ENCODE measurements at places on chromosomes 2 and 18.

GRCh38 chr2:163990541-163990940 is 254.7 kb upstream of the FIGN start:
- DNase-seq, result no peak

- DNase-seq, result no peak
These were observed 154.6 kb upstream of the REV1 start for GRCh38 chr2:99644419-99644787.

GRCh38 chr2:43220760-43221123 is 5.7 kb downstream of the ZFP36L2 start:
- DNase-seq, result no peak

GRCh38 chr2:69985688-69986087 is 24.3 kb upstream of the ASPRV1 start:
- DNase-seq, result peak; percentile 13

DNA sequence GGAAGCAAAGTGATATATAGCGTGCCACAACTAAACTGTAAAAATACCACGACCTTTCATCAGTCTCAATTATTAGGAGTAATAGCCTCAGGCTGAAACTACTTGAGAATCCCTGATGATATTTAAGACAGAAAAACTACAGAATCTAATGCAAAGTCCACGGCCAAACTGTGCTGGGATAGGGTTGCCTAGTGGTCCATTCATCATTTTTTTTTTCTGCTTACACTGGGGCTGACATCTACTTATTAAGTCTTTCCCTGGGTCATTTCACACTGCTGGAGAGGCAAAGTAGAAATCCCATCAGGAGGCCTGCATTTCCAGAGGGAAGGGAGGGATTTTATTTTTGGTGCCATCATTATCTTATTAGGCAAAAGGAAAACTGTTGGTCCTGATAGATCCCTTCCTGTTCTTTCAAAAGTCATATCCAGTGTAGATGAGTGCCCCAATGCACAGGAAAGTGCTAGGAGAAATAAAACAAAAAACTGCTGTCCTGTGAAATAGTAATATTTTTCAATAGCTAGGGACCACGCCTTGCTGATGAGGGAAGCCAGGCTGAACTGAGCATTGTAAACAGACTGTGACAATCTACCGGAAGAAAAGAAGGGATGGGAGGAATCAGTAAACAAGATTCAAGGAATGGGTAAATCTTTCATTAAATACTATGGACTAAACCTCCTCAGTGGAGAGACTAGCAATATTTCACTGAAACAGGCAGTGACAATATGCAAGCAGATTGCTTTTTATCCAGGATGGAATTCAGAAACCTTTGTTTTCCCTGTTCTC is 644.3 kb downstream of the IRS1 start:
- no peak for DNase-seq

DNA sequence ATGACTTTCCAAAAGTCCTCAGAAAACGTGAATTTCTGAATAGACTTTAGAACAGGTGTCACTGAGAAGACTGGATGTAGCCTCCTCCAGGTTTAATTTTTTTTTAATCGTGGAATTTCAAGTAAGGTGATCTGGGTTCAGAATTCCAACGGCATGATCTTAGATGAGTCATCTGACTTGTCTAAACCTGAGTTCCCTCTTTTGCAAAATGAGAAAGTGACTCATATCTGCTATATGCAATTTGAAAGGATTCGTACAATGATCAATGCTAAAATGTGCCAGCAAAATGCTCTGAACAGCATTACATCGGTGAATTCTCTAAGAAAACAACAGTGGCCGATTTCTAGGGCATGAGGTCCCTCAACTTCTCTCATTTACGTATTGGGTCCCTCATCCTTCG is 69.1 kb upstream of the ZNF516 start:
- no peak for DNase-seq

- no peak for DNase-seq
These were observed 39.3 kb downstream of the KCNIP3 start for GRCh38 chr2:95336406-95336805.

DNA sequence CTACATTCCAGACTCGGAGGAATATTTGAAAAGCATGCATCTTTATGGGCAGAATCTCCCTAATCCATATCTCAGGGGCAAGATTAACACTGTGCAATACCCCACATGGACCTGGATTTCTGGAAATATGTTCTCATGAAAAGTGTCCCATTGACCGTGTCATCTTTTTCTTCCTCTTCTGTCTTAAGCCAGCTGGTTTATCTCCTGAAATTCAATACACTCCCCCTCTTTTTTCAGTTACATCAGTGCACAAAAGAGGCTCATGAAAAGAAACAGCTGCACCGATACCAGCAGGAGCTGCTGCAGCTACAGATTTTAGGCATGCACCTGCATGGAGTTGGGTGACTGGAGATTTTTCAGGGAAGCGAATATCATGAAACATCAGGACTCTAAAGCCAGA is 117.2 kb downstream of the SLC4A3 start:
- no peak for DNase-seq

- no peak for DNase-seq
These were observed 14.4 kb upstream of the VRK2 start for GRCh38 chr2:58032016-58032763.

- DNase-seq, result no peak
These were observed 145.2 kb upstream of the COPS8 start for GRCh38 chr2:236940497-236940896.

- no peak for DNase-seq
These were observed 148.1 kb downstream of the EML6 start for GRCh38 chr2:54871457-54872107.

GRCh38 chr2:105235388-105236059 is 6.0 kb upstream of the GPR45 start:
- DNase-seq, result peak; percentile 49

DNA sequence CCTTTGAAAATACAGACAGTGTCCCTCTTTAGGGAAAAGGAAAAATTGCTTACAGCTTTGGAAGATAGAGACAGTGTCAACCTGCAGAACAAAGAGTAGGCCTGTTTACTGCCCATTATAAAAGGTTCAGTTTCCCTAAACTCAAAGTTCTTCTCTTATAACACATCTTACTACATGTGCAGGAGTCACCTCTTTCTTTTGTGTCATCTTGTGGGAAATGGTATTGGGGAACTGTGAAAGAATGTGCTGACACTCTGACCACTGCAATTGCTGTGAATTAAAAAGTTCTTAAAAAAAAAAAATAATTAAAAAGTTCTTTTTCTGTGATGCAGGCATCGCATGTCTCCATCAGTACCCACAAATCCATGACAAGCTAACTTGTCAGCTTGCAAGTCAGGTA is 2.9 kb upstream of the ITGB6 start:
- DNase-seq, result no peak

DNA sequence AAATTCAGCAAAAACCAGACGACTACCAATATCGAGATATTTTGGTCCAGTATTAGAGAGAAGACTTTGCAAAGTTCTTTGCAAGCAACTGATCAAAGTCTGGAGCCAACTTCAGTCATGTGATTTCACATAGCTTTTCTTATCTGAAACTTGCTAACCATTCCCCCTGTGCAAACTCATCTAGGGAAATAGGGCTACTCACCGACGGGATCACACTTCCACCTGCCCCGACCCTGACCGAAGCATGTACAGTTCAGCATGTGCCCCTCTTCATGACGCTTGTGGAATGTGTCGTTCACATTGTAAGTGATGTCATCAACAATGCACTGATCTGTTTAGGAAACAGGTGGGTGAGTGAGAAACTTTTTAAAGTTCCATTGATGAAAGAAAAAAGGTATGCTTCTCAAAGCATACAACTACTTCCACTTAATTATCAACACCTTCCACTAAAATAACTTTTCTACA is 15.4 kb downstream of the FN1 start:
- no peak for DNase-seq

DNA sequence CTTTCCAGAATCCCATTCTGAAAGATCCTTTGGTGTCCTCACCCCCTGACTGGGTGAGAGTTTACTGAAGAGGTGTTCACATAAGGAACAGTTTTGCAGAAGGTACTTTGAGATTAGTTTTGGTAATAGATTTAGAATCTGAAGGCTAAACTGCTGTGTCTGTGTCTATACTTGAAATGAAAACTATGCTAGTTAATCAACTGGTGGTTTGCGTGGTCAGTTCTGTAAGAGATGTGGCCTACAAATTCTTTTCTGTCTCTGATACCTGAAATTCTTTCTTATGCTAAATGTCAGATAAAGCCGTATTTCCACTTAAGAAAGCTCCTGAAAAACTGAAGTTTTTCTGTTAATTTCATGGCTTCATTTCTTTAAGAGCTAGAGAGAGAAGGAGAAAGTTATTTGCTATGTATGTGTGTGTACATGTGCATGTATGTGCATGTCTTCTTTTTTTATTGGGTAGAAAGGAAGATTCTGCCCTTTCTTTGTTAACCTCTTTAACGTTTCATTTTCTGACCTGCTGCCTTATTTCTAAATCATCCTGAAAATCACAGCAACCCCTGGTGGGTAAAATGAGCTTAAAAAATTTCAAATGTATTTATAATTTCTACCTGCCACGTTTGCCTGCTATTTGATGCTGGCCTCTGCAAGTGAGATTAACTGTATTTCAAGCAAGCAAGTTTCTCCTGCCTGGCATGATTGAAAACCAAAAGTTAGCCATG is 552.0 kb upstream of the NRP2 start:
- DNase-seq, result peak; percentile 4

DNA sequence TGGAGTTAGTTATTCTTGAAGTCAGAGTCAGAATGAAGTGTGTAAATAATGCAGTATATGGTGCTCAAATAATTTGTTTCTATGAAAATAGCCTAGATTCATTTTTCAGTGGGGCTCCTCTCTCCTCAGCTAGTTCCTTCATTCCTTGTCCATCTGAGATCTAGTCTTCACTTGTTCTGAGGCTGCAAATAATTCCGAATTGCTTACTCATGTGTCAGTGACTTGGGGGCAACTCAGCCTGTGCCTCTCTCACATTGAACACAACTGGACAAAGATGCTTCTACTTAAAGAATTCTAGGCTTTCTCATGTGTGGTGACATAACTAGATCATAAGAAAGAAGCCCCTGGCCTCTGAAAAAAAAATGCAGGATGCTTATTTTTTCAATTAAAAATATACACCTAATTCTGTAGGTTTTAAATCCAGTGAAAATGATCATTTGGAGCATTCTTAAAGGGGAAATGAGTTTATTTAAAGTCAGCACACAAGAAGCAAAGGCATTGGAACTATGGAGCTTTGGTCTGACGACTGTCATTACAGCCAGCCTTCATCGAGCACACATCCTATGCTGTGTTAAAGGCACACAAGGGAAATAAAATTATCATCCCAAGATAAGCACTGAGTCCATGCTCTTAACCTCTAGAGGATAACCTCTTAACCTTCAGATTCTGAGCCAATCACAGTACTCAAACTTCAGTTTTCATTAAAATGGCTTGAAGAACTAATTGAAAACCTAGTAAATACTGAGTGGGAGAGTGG is 24.8 kb upstream of the SCN7A start:
- DNase-seq, result no peak

GRCh38 chr2:172095905-172096625 is 6.6 kb downstream of the DLX2 start:
- no peak for DNase-seq

All from CD4-positive, alpha-beta T cell treated with Interleukin-2 at 100 ng/mL for 4 hours (primary cell).